ENCODE measurements at places on chromosomes 2 and 18.

- no peak overlapping the region for H3K27ac ChIP-seq
- no peak for DNase-seq
- no peaks in the 10 kb centered on the region for H3K36me3 ChIP-seq
- no peaks in the 10 kb centered on the region for H3K27me3 ChIP-seq
- H3K4me1 ChIP-seq = no peaks in the 10 kb centered on the region
Observed at GRCh38 chr2:134739879-134740301, 21.1 kb upstream of the TMEM163 start.

- H3K36me3 ChIP-seq = no peaks in the 10 kb centered on the region
- no peak overlapping the region for H3K4me3 ChIP-seq
- no peak for DNase-seq
- no peaks in the 10 kb centered on the region for H3K4me1 ChIP-seq
- no peak overlapping the region for H3K27ac ChIP-seq
Observed at GRCh38 chr18:24346254-24346653, 51.4 kb downstream of the OSBPL1A start.

GRCh38 chr2:186060744-186061440 lies 322.3 kb downstream of the FSIP2 start:
- no peaks in the 10 kb centered on the region for H3K36me3 ChIP-seq
- H3K4me1 ChIP-seq = peaks cover 13% of the 10 kb centered on the region
- H3K4me3 ChIP-seq = no peak overlapping the region
- DNase-seq = no peak
- no peaks in the 10 kb centered on the region for H3K27me3 ChIP-seq

- no peaks in the 10 kb centered on the region for H3K4me1 ChIP-seq
- no peaks in the 10 kb centered on the region for H3K27me3 ChIP-seq
- H3K36me3 ChIP-seq = no peaks in the 10 kb centered on the region
- no peak overlapping the region for H3K4me3 ChIP-seq
- DNase-seq = peak; percentile 53
- no peak overlapping the region for H3K27ac ChIP-seq
Observed at GRCh38 chr2:128631698-128632500, 313.2 kb upstream of the HS6ST1 start.

GRCh38 chr2:218023636-218024035 lies 20.8 kb upstream of the TNS1 start:
- H3K4me1 ChIP-seq = peaks cover 47% of the 10 kb centered on the region
- no peak overlapping the region for H3K4me3 ChIP-seq
- no peaks in the 10 kb centered on the region for H3K36me3 ChIP-seq
- peak; percentile 22 for DNase-seq
- H3K27ac ChIP-seq = no peak overlapping the region
- no peaks in the 10 kb centered on the region for H3K27me3 ChIP-seq

DNA sequence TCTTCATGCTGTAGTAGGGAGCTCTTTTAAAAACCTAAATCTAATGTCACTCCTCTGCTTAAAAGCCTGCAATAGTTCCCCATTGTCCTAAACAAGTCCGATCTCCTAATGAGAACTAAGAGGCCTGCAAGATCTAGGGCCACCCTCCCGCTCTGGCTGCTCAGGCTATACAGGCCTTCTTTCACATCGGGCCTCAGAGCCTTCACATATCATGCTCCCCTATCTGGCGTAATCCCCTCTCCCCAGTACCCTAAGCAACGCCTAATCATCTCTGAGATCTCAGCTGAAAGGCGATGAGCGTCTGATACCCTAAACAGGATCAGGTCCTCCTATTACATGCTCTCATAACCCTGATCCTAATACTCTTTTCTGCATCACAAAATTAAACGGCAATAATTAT lies 1.9 kb downstream of the MAP4K3 start:
- no peak overlapping the region for H3K27ac ChIP-seq
- H3K36me3 ChIP-seq = no peaks in the 10 kb centered on the region
- DNase-seq = no peak
- H3K4me1 ChIP-seq = peaks cover 76% of the 10 kb centered on the region
- peak overlapping the region; percentile 64 for H3K4me3 ChIP-seq
- H3K27me3 ChIP-seq = no peaks in the 10 kb centered on the region

- peaks cover 18% of the 10 kb centered on the region for H3K4me1 ChIP-seq
- H3K27me3 ChIP-seq = no peaks in the 10 kb centered on the region
- H3K36me3 ChIP-seq = no peaks in the 10 kb centered on the region
- peak overlapping the region; percentile 73 for H3K27ac ChIP-seq
Observed at GRCh38 chr2:17643031-17643615, 102.6 kb downstream of the VSNL1 start.

GRCh38 chr18:74152270-74152669 lies 3.9 kb downstream of the TIMM21 start:
- no peak overlapping the region for H3K27ac ChIP-seq
- peaks cover 33% of the 10 kb centered on the region for H3K4me1 ChIP-seq
- DNase-seq = no peak

GRCh38 chr2:121707920-121708361 lies 28.7 kb downstream of the NIFK start:
- no peaks in the 10 kb centered on the region for H3K36me3 ChIP-seq
- H3K4me3 ChIP-seq = no peak overlapping the region

DNA sequence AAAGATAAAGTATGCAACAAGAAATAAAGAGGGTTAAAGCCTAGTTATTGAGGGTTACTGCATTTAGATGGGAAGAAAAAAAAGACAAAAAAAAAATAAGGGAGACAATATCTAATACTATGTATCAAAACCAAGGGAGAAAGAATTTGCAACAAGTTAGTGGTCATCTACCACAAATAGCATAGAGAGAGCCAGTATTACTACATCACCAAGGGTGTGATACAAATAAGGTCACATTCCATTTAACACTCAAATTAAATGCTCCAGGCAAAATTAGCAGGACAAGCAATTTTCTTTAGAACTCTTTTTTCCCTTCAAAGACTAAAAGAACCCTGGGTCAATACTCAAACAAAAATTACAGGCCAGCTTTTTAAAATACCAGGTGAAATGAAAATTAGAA lies 115.1 kb upstream of the GULP1 start:
- no peak overlapping the region for H3K4me3 ChIP-seq
- no peak overlapping the region for H3K27ac ChIP-seq
- DNase-seq = no peak
- no peaks in the 10 kb centered on the region for H3K27me3 ChIP-seq
- no peaks in the 10 kb centered on the region for H3K36me3 ChIP-seq

GRCh38 chr2:70046534-70046933 lies 40.7 kb upstream of the PCBP1 start:
- H3K27ac ChIP-seq = peak overlapping the region; percentile 27
- DNase-seq = no peak
- no peak overlapping the region for H3K4me3 ChIP-seq
- peaks cover 31% of the 10 kb centered on the region for H3K36me3 ChIP-seq

Data from suprapubic skin (tissue), 4 donors.